ENCODE measurements at places on chromosomes 13 and 19.

GRCh38 chr13:41699759-41700158, 242.4 kb downstream of the RGCC start:
- DNase-seq, result no peak

GRCh38 chr13:113209759-113210421, 477 bp downstream of the CUL4A start:
- DNase-seq, result peak; percentile 67

GRCh38 chr13:80047406-80047805, 293.5 kb downstream of the SPRY2 start:
- DNase-seq, result no peak

DNA sequence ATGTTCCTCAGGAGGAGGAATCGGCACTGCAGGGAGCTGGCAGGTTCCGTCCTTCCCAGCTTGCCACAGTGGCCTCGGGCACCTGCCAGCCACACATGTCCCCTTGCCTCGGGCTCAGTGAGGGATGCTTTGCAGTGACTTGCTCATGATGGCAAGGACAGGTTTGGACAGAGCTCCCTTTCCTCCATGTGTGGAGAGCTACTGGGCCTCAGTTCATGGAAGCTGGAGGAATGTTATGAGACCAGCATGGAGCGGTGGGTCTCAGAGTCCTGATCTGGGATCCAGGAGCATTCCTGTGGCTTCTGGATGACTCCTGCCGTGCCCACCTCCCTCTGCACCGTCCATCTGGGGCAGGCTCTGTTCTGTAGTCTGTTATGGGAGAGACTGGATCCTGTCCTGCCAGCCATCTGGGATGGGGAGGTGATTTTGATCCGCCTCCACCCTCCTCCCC, 59.2 kb downstream of the SIPA1L3 start:
- no peak for DNase-seq

DNA sequence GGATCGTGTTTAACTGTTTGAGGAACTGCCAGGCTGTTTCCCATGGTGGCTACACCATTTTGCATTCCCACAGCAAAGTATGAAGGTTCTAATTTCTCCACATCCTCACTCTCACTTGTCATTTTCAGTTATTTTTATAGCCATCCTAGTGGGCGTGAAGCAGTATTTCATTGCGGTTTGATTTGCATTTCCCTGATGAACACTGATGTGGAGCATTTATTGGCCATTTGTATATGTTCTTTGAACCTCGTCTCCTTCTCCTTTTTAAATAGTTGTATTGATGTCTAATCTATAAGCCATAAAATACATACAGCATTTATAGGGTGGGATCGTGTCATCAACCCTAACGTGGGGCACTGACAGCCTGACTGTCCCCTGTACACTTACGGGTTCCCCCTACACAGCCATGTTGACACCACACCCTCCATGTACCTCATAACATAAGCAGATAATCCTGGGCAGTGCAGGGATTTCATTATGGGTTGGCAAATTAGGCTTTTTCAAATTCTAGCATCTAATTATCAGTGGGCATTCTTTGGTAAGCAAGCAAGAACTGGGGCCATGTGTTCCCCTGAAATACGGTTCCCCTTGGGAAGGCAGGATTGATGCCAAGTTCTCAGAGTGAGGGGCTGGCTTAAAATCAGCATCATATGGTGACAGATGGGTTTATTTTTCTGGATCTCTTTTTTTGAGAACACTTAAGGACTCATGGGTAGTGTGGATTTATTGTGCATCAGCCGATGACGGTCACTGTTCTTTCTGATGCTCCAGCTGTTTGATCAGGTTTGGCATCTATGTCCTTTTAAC, 11.6 kb upstream of the ZBTB45 start:
- DNase-seq, result no peak

- DNase-seq, result no peak
These were observed 195.4 kb downstream of the LACC1 start for GRCh38 chr13:44075113-44075512.

GRCh38 chr19:30656520-30657100, 284.4 kb downstream of the ZNF536 start:
- no peak for DNase-seq

DNA sequence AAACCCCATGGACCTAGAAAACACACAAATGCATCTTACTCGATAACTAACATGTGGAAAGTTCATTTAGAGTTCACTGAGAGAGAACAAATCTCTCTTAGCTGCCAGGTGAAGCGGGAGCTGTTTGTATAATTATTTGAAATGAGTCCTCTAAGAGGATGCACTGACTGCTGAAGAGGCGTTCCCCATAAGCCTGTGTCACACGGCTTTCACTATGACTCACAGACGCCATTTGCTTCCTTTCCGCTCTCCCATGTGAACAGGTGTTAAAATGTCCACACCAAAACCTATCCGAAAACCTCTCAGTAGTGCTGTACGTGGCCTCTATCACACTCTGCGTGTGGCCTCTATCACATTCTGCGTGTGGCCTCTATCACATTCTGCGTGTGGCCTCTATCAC, 101.8 kb downstream of the SOX1 start:
- DNase-seq, result no peak

- no peak for DNase-seq
These were observed 3.5 kb downstream of the GMFG start for GRCh38 chr19:39332293-39332692.

DNA sequence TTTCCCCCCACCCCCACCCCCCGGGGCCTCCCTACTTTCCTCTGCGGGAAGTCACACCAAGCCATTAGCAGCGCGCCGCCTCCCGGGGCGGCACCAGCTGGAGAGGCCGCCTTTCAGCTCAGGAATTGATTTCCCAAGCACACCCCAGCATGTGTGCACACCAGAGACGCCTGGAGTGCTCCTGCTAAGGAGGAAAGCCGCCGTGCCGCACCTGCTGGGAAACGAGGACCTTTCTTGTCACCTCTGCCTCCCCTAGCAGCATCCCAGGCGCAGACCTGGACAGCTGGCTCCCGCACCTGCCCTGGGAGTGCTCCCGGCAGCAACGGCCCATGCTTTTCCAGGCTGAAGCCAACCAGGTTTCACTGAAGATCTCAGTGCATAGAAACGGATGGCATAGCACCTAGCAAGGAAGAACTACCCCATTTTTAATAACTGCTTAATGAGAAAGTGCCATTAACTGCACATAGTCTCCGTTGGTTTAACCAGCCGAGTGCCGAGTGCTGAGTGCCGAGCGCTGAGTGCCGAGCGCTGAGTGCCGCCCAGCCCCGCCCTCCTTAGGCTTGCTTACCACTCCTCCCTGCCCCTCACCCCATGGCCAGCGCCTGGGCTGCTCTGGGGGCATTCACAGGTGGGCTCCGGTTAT, 165.0 kb downstream of the USP12 start:
- DNase-seq, result no peak

GRCh38 chr19:7979011-7979410, 26.4 kb downstream of the ELAVL1 start:
- DNase-seq, result no peak

- DNase-seq, result no peak
These were observed 447.4 kb downstream of the EFNB2 start for GRCh38 chr13:106088085-106088484.

DNA sequence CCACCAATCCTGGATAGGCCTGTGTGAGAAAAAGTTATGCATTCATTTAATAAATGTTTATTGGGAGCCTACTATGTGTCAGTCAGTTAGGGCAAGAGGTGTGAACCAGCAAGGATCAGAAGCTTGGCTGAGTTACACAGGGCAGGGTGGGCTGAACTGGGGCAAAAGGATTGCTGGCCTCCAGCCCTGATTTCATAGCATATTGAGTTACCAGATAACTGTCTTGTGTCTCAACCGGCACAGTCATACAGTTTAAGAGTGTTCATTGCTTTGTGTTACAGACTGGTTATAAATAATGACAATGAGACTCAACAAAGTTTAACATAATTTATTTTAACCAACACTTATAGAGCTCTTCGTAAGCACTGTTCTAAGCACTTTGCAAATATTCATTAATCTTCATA, 253.8 kb downstream of the DLEU7 start:
- no peak for DNase-seq

- DNase-seq, result no peak
These were observed 9.8 kb downstream of the PNPLA6 start for GRCh38 chr19:7545300-7545699.

GRCh38 chr19:57947088-57947418, 453 bp downstream of the ZNF256 start:
- DNase-seq, result no peak

- no peak for DNase-seq
These were observed 56.1 kb upstream of the F7 start for GRCh38 chr13:113049521-113049941.

DNA sequence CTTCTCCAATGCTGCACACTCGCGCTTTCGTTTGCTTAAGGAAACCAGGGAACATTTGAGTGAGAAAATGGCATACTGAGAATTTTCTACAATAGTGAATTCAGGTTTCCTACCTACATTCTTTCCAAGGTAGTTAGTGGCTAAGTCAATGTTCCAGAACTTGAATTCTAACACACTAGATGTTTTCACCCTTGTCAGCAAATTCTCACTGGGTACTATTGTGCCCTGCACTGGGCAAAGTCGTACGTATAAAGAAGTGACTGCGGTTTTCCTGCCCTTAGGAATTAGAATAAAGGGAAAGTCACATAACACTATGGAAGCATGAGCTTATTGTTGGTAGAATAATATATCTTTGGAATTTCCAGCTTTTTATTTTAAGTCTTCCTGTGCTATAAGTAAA, 119.2 kb upstream of the TNFSF11 start:
- no peak for DNase-seq

- no peak for DNase-seq
These were observed 291.6 kb upstream of the MAB21L1 start for GRCh38 chr13:35768073-35768472.

DNA sequence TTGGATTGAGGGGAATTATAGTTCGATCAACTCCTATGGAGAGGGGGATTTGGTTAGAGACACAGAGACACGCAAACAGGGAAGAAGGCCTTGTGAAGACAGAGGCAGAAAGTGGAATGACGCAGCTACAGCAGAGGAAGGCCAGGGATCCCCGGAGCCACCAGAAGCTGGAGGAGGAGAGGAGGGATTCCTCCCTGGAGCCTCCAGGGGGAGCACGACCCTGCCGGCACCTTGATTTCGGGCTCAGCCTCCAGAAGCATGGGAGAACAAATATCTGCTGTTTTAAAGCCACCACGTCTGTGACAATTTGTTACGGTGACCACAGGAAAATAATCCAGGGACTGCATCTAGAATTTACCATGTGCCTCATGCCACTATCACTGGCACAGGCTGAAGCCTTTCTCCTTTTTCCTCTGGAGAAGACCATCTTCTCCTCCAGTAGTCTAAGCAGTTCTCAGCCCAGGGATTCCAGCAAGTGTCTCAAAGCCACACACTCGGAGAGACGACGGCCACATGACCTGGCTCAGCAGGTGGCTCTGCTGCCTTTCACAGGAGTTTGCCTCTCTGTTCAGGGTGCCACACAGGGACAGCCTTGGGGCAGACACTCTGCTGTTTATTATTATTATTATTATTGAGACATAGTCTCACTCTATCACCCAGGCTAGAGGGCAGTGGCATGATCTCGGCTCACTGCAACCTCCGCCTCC, 39.9 kb upstream of the CCNE1 start:
- DNase-seq, result peak; percentile 57

- DNase-seq, result no peak
These were observed 366.2 kb upstream of the TSHZ3 start for GRCh38 chr19:31715249-31715945.

DNA sequence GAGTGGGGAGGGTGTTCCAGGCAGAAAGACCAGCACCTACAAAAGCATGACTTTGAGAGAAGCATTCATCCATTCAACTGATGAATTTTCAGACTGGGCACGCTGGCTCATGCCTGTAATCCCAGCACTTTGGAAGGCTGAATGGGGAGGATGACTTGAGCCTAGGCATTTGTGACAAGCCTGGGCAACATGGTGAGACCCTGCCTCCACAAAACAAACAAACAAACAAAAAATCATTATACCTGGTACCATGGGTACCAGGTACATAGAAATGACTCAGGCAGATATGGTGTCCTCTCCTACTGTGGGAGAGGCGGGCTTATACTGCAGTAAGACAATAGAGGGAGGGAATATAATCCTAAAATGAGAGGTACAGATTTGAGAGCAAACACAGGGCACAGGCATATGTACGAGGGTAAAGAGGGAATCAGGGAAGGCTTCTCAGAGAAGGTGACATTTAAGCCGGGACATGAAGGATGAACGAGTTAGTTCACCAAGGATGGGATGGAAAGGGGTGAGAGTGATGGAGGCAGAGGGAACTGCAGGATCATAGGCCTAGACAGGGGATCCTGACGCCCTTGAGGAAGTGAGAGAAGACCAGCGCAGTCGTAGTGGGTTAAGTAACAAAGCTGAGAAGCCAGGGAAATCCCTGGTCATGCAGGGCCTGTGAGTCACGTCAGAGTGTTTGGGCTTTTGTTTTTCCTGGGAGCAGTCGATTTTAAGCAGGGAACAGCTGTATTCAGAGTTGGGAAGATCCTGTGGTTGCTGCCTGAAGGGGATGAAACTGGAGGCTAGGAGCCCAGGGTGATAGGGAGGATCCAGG, 2.9 kb downstream of the CYP2S1 start:
- DNase-seq, result peak; percentile 66

DNA sequence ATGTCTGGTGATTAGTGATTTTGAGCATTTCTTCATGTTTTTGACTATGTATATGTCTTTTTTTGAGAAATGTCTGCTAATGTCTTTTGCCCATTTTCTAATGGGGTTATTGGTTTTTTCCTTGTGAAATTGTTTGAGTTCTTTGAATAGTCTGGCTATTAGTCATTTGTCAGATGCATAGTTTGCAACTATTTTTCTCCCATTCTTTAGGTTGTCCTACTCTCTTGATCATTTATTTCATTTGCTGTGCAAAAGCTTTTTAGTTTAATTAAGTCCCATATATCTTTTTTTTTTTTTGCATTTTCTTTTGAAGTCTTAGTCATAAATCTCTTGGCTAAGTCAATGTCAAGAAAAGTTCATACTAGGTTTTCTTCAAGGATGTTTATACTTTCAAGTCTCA, 449.8 kb downstream of the DACH1 start:
- no peak for DNase-seq

DNA sequence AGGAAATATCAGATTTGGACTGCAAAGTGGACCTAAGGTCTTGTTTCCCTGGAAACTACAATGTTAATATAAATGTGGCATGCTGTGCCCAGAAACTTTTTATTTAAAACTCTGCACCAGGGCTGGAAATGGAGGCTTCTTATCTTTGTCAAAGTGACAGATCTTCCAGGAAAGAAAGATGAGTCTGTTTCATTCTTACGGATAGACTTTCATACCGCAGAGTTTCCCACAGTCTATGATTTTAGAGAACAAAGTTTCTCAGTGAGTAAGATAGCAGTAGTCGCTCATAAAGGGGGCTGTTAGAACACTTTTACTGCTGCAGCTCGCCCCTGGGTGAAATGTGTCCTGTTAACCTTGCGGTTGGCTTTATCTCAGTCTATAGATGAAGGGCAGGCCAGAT, 6.7 kb downstream of the CLEC11A start:
- DNase-seq, result peak; percentile 12

Measured in GM10248 (cell line).